ENCODE measurements at places on chromosomes 1 and 21.

DNA sequence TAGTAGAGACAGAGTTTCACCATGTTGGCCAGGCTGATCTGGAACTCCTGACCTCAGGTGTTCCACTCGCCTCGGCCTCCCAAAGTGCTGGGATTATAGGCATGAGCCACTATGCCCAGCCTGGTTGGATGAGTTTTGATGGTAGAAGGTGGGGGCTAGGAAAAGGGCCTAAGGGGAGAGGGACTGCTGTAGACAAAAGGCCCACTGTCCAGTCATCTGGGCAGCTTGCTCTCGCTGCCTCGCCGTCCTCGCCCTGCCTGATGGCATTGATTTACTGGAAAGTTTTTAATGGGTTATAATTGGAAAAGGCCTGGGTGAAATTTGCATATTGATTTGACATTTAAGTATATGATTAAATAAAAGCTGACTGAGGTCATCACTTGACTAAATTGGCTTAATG is 175.1 kb upstream of the CSF3R start:
- DNase-seq: no peak

DNA sequence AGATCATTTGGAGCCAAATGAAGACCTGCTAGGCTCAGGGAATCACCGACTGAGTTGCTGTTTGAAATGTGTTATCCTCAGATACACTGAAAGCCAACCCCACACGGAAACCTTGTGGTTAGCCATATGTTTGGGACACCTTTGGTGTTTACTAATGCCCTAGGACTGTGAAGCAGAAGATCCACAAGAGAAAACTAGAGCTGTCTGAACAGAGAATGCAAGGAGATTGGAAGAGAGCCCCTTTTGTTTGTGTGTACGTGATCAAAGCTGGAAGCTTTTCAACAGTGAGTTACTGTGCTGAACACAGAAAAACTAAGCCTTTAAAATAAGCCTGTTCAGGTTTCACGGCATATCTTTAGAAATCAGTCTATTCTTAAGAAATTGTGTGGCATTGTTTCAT is 908.2 kb upstream of the ADGRL2 start:
- DNase-seq: no peak

- no peak for DNase-seq
These were observed 366.8 kb downstream of the PTBP2 start for GRCh38 chr1:97088391-97088790.

GRCh38 chr21:26365849-26366248 is 195.3 kb upstream of the APP start:
- DNase-seq: no peak

- no peak for DNase-seq
These were observed 6.2 kb upstream of the SLAMF1 start for GRCh38 chr1:160652924-160653619.

DNA sequence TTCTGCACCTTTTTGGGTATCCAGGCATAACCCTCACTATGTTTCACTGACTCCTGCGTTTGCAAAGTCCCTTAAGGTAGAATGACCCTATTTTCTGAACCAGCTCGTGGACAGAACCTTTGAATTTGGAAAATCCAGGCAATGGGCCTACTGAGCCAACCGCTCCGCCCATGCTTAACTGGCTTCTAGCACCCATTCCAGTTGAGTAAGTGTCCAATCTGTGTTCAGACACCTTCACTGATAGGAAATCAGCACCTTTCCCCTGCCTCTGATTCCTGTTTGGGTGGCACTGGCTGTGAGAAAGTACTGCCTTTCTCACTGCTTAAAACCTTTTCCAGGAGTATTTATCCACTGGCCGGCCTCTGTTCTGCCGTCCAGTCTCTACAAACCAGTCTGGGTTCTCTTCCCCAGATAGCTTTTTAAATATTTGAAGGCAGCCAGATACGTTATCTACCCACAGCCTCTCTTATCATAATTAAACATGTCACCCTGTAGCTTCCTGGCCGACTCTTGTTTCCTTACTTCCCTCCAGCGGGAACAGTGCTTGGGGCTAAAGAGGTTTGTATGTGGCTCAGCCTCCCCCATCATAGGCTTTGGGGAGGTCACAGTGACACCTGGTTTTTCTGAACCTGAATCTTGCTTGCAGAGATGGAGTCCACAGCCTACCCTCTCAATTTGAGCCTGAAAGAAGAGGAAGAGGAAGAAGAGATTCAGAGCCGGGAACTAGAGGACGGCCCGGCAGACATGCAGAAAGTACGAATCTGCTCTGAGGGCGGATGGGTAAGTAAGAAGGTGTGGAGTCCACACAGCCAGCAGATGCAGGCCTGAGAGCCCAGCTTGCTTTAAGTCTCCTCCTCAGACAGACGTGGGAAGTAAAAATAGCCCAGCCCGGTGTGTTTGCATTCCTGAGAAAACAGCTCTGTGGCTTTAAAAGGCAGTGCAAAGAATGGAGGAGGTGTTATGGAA is 1.3 kb downstream of the POGK start:
- no peak for DNase-seq

DNA sequence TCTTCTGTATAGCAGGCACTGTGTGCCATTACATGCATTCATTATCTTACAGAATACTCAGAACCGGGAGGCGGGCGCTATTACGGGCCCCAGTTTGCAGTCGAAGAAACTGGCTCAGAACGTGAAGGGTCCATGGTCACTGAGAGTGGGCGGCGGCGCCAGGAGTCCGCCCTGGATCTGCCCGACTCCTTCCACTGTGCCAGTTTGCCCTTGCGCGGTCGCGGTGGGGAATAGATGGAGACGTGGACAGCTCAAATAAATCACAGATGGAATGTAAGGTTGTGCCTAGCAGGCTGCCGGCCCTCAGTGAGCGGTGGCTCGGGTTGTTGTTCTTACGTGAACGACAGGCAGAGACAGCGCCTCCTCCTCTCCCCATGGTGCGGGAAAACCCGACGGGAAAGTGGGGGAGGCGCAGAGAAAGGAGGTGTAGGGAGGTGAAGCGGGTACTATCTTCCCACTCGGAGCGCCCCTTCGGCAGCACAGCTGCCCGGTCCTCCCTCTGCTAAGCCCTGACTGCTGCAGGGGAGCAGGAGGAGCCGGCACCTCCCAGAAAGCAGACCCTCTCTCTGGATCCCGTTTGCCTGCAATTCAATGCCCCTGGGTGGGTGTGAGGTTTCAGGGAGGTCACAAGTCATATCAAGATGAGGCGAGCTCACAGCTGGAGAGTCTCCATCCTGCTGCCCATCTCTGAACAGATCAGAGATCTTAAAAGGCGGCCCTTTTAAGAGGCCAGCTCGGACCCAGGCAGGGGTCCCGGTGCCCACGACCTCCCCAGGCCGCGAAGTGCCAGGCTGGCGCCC is 1.1 kb downstream of the COL9A2 start:
- no peak for DNase-seq

DNA sequence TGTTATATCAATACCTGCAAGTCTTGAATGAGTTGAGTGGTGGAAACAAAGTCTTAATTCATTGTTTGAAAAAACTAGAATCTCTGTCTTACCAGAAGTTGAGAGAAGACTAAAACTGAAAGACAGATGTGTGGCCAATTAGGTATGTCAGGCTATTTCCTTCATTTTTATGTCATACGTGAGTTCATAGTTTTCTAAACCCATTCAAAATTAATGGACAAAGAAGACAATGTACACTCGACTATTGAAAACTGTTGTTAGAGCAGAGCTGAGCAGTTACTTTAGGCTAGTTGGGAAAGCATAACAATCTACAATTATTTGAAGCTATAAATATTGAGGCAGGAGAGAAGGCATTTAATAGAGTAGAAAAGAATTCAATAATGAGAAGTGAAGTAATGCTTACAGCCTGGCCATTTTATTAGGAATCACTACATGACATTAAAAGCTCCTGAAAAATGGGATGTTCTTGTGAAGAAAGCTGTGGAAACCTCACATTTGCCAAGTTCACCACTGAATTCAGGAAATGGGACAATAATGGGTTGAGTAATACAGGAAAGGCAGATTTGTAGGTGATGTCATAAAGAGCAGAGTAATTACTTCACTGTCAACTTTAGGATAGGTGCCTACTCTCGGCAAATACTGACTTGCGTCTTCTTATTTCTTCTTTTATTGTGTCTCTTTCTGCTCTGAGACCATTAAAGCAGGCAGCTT is 204.4 kb downstream of the PLA2G4A start:
- no peak for DNase-seq

- DNase-seq: no peak
These were observed 297.8 kb downstream of the BRINP3 start for GRCh38 chr1:190179817-190180216.

- DNase-seq: no peak
These were observed 17.5 kb downstream of the ZMYM4 start for GRCh38 chr1:35285771-35286606.

DNA sequence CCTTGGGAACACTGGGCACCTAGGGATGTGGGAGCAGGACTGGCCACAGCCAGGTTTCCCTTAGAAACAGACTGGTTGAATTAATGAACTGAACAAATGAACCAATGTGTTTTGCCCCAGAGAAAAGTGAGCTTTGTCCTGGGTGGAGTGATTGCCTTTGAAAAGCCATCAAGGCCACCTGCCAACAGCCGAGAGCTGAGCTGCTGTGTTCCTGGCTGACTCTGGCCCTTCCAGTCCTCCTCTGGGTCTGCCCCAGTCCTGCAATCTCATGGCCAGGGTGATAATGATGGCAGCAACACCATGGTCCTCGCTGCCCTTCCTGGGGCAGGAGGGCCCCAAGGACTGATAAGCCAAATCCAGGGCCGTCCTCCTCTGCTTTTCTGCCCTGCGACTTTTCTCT is 18.2 kb upstream of the GJA9 start:
- no peak for DNase-seq

DNA sequence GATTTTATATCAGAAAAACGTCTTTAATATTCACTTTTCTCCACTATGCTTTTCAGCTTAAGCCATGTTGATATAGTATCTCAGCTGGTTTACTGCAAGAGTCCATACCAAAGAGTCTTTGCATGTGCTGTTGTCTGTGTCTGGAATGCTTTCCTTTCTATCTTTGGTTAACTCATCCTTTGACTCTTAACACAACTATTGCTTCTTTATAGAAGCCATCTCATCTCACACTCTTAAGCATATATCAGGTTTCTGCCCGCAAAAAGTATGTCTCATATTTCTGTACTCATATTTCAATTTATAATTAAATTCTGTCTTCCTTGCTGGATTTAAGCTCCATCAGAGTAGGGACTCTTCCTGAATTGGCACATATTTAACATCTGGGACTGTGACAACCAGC is 220.9 kb upstream of the KCNK2 start:
- no peak for DNase-seq

GRCh38 chr1:2427976-2428375 is 15.6 kb upstream of the PEX10 start:
- no peak for DNase-seq

DNA sequence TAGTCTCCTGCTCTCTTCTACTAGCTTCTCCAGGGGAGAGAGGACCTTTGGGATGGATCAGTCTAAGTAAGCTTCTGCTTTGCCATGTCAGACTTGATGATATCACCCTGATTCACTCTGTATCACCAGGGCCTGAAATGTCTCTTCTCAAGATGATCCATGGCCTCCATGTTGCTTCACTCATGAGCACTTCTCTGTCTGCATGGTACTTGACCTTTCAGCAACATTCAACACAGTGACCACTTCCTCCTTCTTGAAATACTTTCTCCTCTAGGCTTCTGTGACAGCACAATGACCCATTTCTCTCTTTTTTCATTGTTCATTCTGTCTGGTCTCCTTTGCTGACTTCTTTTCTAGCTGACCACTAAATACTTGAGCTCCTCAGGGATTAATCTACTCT is 35.3 kb upstream of the NGF start:
- no peak for DNase-seq

DNA sequence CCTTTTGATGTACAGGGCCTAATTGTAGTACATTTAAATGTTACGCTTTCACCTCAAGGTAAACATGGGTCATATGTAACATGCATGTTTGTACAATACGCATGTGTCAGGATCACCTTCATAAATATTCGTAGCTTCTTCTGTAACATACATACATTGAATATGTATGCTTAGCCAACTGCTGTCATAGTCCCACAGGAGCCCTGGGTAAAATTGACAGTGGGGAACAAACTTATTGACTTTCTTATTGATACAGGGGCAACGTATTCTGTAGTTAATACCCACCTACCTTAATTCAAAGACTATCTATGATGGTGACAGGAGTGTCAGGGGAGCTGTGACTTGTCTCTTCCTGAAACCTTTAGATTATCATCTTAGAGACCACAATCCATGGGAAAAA is 3.7 kb upstream of the REN start:
- DNase-seq: no peak

DNA sequence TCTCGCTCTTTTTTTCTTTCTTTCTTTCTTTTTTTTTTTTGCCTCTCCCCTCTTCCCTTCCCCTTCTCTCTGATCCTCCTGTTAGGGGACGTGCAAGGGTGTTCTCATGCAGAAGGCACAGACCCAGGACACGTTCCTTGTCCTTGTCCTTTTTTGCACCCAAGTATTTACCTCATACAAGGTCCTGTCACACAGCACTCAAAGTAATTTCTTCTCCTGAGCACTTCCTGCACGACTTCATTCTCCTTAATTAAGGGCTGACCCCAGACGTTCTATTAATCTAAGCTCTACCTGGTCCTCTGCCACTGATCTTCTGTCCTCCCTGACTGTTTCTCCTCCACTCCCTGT is 424 bp upstream of the PCNX2 start:
- DNase-seq: no peak

GRCh38 chr21:32172106-32172505 is 106.7 kb downstream of the MIS18A start:
- DNase-seq: no peak

DNA sequence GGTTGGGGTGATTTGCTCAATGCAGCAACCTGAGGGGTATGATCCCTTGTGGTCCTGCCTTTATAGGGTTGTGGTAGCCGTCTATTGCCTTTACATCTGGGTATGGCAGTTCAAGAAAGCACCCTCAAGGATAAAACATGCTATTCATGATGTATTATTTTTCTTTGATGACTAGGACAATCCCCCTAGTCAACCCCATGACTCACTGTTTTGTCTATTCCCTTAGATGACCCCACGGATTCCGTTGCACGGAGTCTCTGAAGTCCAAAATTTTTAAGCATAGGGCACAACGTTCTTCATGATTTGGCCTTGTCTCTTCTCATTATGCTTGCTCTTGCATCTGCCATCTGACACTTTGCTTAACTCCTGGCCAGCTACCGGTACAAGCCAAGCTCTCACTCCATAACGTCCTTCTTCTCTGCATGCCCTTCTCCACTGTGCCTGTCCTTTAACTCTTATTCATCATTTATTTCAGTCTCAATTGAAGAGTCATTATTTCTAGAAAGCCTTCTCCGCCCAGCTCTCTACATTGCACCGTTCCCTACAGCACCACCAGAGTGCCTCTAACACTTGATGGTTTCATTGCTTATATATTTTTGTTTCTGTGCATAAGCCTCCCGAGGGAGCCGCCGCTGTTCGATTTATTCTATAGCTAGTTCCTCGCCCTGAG is 838 bp upstream of the DISP1 start:
- no peak for DNase-seq

- DNase-seq: no peak
These were observed 30.6 kb downstream of the IFNAR1 start for GRCh38 chr21:33355355-33355754.

- DNase-seq: no peak
These were observed 114.7 kb downstream of the ACTL8 start for GRCh38 chr1:17869815-17870214.

GRCh38 chr1:1907098-1907736 is 7.8 kb upstream of the CALML6 start:
- DNase-seq: no peak

- DNase-seq: no peak
These were observed 22.4 kb downstream of the PTPN22 start for GRCh38 chr1:113849072-113849471.
